ENCODE measurements at places on chromosomes 16 and 17.

- no peak for DNase-seq
Observed at GRCh38 chr16:56936491-56936890, 4.5 kb downstream of the HERPUD1 start.

DNA sequence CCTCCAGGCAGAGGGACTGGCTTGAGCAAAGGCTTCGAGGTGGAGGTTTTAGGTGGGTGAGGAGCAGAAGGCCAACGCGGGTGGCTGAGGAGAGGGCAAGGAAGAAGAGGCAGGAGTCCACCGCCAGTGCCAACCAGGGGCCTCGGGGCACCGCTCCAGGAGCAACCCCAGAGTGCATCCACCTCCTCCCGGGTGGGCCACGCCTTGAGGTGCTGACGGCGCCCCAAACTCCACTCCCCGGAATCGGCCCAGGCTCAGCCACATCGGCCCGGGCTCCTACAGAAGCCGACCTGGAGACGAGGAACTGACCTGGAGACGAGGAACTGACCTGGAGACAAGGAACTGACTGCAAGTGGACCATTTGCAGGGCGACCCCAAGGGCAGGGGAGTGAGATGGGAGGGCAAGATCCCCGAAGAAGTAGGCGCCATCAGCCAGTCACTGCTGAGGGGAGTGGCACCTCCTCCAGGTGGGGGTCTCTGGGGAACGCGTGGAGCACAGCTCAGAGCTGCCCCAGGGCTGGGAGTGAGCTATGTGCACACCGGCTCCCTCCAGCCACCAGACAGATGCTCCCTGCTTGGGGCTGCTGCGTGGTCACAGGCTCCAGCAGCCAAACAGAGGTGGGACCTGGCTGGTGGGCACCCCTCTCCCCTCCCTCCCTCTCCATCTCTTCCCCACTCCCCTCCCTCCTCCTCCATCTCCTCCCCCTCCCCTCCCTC is 29.2 kb upstream of the CBFA2T3 start:
- no peak for DNase-seq

- DNase-seq: peak; percentile 28
Observed at GRCh38 chr16:68902003-68902968, 59.0 kb downstream of the TANGO6 start.

GRCh38 chr17:33356266-33356665 is 63.2 kb upstream of the ASIC2 start:
- no peak for DNase-seq

DNA sequence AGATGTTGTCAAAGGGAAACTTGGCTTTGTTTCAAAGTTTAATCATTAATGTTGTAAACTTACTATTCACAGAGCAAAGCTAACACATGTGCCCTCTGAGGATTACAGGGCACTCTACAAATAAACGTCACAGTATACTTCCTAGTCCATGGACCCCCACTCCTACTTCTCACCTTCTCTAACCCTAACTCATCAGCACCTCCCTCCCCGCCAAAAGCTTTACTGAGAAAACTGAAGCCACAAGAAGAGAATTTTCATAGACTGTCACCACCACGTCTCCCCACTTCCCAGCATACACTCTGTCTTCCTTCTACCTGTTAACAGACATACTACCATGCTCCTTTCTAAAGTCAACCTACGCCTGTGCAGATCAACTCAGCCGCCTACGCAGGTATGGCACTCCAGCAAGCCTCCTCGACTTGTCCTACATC is 29.0 kb downstream of the HELZ start:
- DNase-seq: no peak

DNA sequence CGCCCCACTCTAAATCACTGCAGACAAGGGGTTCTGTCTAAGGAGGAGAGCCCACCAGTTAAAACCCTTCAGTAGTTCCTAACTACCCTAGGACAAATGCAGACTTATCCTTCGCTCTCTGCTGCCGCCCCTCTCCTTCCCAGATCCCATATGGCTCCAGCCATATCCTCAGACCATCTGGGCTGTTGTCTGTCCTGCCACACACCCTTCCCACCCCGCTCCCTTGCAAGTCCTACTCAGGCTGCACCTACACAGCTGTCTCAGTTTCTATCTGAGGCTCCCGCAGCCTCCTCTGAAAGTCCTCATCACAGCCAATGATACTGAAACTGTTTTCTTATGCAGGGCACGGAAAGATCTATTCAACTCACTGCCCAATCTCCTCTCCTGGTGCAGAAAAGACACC is 720 bp upstream of the BCKDK start:
- no peak for DNase-seq

GRCh38 chr17:80780381-80781198 is 211.1 kb upstream of the CHMP6 start:
- no peak for DNase-seq

DNA sequence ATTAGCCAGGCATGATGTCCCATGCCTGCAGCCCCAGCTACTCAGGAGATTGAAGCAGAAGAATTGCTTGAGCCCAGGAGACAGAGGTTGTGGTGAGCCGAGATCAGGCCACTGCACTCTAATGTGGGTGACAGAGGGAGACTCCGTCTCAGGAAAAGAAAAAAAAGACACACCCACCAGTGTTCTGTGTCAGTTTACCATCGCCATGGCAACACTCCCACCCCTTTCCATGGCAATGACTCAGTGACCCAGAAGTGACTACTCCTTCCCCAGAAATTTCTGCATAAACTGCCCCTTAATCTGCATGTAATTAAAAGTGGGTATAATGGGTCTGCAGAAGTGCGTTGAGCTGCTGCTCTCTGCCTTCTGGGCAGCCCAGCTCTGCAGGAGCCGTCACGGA is 4.0 kb upstream of the ZC3H18 start:
- no peak for DNase-seq

DNA sequence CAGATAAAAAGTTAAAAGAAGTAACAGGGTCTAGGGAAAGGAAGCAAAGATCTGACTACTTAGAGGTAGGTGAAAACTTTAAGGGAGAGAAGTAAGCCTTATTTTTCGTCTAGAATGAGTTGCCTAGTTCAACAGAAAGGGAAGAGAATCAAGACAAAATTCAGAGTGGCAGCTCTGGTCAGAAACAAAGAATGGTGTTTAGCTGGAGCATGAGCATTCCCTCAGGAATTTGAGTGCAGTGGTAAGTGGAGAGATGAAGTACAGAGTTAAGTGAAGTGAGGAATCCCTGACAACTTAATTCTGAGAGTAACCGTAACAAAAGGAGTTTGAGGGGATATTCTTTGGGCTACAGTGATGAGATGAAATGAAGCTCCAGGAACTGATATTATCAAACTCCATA is 11.5 kb downstream of the SMG6 start:
- no peak for DNase-seq

DNA sequence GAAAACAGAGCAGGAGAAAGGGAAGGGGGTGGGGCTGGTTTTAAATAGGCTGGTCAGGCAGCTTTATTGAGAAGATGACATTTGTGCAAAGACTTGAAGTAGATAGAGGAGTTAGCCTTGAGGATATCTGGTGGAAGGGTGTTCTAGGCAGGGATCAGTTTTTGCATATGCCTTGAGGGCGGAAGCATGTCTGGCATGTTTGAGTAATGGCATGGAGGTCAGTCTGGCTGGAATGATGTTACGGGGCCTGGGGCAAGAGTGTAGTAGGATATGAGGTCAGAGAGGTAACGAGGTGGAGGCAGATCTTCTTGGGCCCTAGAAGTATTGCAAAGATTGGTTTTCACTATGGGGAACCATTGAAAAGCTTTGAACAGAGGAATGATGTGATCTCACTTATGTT is 4.8 kb downstream of the RABEP1 start:
- DNase-seq: no peak

- no peak for DNase-seq
Observed at GRCh38 chr16:12574721-12575120, 229.0 kb downstream of the CPPED1 start.

DNA sequence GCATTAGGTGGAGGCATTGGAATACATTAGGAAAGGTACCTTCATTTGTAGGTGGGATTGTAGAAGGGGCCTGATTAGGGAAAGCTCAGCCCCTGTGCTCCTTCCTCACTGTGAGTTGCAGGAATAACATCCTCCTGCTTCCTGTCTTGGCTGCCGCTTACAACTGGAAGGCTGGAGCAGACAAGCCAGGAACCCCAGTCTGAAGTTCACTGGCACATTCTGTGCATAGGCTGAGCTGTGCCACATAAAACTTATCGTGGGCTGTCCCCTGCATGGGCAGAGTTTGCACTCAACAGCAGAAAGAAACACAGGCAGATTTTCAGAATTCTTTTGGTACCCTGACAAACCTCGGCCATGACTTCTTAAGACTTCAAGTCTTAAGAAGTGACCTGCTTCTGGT is 200.1 kb downstream of the SALL1 start:
- no peak for DNase-seq

DNA sequence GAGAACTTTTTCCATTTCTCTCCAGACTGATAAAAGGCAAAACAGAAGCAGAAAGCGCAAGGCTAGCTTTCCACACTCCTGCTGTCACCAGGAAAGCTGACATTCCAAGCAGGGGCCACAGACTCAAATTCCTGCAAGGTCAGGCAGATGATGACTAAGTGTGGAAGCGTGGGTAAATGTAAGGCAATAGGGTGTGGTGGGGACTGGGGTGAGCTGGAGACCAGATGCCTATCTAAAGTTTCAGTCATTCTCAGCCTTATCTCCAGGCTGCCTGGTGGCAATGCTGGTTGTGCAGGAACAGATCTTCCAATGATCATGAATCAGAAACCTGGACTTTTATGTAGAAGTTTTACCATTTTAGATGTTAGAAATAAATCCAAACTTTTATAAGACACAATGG is 224.1 kb downstream of the GSG1L start:
- no peak for DNase-seq

- DNase-seq: no peak
Observed at GRCh38 chr16:56779906-56780305, 50.0 kb downstream of the NUP93 start.

- DNase-seq: no peak
Observed at GRCh38 chr17:1012823-1013728, 16.1 kb downstream of the TIMM22 start.

GRCh38 chr16:87108941-87109340 is 208.3 kb downstream of the C16orf95 start:
- DNase-seq: no peak

DNA sequence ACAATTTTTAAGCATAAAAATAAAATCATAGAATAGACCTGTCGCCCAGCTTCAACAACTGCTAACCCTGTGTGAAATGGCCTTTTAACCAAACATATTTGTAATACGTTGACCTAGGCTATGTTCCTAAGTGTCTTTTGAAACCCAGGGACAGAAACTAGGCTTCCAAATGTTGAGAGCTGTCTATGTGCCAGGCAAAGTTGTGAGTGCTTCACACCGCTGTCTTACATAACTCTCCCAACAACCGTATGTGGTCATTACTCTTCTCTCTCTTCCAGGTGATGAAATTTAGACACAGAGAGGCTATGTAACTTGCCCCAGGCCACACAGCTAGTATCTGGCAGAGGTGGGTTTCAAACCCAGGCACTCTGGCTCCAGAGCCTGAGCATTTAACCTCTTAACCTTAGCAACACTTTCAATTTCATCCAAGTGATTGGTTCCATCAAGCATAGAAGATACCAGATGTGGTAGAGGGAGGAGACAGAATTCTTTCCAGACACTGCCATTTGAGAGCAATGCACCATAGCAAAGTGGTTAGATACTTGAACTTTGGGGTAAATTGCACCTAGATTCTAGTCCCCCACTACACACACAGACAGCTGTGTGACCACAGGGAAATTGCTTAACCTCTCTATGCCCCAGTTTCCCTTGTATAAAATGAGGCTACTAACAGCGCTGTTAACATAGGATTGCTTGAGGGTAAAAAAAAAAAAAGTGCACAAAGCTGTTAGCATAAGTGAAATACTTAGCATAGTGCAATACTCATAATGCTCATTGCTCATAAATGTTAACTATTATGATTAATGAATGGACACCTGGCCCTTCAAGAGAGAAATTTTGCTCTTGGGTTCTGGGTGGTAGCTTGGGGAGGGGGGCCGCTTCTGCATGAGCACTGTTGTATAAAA is 160.6 kb downstream of the IRX3 start:
- no peak for DNase-seq

DNA sequence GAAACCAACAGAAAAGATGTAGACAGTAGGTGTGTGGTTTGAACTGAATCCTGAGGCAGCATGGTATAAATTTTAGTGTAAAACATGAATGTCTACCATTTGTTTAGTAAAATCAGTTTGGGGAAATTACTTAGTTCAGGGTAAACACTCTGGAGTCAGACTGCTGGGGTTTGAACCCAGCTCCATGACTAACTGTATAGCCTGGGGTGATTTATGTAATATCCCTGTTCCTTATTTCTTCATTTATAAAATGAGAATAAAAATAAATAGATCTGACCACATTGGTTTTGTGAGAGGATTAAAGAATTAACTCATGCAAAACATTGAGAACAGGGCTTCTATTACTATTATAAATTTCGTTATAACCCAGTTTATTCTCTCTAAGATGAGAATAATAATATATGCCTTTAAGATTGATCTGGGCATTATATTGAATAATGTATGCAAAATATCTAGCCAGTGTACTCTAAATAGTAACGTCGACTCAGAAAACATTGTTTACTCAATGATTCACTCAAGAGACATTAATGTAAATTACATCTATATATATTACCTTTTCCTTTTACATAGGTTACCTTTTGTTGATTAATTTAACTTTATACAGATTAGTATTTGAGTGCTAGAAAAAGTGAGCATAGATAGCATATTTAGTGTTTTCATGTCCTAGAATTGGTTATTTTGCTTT is 120.6 kb upstream of the KCNJ16 start:
- DNase-seq: no peak

DNA sequence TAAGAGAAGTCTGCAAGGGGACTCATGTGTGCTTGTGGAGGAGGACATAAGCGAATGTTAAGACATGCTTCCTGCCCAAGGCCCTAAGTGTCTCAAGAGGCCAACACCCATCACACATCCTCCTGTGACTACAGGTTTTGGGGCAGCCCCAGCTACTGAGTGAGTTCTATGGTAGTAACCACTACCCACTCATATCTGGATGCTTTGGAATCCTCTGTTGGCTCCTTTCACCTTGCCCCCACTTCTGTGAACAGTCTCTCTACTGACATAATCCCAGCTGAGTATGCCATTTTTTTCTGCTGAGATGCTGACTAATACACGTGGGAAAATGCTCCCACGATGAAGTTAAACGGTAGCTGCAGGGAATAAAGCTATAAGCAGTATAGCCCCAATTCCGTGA is 153.5 kb downstream of the VPS53 start:
- DNase-seq: no peak

DNA sequence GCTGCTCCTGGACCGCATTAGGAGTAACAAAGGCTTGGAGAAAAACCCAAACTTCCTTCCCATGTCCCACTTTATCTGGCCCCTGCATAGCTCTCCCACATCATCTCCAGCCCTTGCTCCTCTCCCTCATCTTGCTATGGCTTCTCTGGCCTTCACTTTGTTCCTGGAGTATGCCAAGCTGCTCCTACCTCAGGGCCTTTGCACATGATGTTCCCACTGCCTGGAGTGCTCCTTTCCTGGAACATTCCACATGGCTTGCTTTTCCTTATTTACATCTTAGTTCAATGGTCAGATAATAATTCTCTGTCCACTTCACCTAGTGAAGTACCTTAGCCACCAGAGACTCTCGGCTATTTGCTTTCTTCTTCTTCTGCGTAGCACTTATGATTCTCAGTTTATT is 4.3 kb upstream of the KSR1 start:
- DNase-seq: no peak
